ENCODE measurements at places on chromosomes 12 and 14.
A peak's percentile ranks its signal among the peaks of the same experiment; 100 is the strongest.

DNA sequence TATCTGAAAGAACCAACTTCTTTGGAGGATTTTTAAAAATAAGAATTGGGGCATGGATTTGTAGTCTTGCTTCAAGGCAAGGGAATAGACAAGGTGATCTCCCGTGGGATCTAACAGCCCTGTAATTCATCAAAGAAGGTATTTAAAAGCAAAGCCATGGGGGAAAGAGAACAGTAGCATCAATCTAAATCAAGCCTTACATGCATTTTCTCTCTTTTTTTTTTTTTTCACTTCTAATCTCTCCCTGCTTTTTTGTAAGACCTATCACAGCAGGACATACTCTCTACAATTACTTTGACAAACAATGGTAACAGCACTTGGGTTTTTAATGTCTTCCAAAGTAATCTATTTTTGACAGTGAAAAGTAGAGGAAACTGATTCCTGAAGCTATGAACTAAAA lies 367.9 kb downstream of the PAWR start:
- no peak for DNase-seq

- no peak for DNase-seq
Measured at GRCh38 chr14:61513986-61514830, 181.1 kb upstream of the HIF1A start.

GRCh38 chr12:4138051-4138450 lies 135.5 kb upstream of the CCND2 start:
- DNase-seq, result no peak

DNA sequence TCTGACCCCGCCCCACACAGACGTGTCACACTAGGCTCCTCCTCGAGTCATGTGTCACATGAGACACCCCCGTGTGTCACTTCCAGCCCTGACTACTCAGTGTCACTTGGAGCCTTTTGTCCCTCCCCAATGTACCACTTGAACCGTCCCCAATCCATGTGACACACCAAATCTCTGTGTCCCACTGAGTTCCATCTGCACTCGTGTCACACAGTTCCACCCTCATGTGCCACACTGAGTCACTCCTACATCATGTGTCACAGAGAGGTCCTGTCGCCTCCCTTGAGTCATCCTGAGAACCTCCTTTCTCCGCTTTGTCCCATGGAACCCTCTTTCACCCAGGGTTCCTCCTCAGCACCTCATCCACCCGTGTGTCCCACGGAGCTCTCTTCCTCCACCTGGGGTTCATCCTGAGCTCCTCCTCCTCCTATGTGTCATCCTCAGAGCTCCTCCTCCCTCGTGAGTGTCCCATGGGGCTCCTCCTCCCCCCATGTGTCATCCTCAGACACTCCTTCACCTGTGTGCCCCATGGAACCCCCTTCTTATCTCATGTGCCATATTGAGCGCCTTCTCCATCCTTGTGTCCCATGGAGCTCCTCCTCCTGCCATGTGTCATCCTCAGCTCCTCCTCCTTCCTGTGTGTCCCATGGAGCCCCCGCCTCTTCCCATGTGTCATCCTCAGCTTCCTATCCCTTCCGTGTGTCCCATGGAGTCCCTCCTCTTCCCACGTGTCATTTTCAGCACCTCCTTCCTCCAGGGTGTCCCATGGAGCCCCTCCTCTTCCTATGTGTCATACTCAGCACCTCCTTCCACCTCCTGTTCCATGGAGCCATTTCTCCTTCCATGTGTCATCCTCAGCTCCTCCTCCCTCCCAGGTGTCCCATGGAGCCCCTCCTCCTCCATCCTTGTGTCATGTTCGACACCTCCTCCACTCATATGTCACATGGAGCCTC lies 32.0 kb downstream of the RTL1 start:
- no peak for DNase-seq

- DNase-seq, result no peak
Measured at GRCh38 chr14:90504643-90505042, 107.8 kb downstream of the CALM1 start.

DNA sequence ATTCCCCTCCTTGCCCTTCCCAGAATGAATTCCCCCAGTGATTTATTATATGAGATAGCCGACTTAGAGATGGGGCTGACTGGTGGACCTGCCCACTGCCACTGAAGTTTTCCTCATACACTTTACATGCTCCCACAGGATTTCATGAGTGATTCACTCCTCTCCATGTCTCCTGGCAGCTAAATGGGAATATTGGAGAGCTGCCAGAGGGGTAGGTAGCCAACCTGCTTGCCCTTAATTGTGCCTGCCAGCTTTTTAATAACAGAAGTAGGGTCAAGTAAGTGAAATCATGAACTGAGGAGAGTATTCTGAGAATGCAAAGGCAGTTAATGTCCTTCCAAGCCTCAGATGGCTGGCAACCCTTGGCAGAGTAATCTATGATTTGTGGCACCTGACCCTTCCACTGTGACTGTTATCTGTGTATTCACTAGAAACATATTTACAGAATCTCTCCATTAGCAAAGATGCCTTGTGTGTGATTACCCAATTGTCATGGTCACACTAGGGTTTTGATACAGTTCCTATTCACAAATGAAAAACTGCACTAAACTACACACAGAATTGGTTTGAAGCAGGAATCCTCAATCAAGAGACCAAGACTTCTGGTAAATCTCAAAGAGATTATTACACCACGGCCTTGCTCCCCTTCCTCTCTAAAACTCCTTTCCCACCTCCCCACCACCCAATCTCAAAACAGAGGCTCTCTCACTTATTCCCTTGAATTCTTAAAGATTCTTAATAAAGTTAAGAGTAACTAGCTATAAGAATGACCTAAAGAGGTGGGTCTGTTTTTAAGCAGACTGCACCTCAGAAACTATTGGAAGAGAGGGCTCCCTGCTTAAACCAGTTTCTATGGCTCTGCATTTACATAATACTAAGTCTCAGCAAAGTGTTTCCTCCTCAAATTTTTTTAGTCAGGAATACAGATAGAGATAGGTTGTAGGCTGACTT lies 17.2 kb downstream of the NKX2-1 start:
- DNase-seq, result no peak

DNA sequence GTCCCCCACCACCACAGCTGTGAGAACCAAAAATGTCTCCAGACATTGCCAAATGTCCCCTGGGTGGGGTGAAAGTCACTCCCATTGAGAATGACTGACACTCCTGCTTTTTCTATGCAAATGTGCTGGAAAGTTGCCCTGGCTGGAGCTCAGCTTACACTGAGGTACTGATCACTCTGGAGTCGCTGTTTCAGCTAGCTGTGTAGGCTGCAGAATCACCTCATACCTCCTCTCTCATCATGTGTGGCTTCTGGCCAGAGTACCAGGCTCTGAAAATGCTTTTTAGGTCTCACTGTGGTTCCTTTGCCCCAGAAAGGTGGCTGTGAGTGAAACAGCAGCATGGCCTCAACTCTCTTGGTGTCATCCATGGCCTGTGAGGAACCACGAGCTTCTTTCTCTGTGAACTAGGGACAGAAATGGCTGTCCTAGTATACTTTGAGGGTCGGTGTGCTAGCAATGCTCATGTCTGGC lies 414.4 kb downstream of the DPF3 start:
- no peak for DNase-seq

DNA sequence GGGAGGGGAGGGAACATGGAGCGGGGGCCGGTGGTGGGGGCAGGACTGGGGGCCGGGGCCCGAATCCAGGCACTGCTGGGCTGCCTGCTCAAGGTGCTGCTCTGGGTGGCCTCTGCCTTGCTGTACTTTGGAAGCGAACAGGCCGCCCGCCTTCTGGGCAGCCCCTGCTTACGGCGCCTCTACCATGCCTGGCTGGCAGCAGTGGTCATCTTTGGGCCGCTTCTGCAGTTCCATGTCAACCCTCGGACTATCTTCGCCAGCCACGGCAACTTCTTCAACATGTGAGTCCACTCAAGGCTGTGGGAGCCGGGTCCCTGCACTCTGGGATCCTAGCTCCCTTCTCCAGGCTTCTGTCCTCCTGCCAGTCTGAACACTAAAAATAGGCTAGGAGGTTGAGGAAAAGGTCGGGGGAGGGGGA lies 1.1 kb downstream of the FITM1 start:
- no peak for DNase-seq

DNA sequence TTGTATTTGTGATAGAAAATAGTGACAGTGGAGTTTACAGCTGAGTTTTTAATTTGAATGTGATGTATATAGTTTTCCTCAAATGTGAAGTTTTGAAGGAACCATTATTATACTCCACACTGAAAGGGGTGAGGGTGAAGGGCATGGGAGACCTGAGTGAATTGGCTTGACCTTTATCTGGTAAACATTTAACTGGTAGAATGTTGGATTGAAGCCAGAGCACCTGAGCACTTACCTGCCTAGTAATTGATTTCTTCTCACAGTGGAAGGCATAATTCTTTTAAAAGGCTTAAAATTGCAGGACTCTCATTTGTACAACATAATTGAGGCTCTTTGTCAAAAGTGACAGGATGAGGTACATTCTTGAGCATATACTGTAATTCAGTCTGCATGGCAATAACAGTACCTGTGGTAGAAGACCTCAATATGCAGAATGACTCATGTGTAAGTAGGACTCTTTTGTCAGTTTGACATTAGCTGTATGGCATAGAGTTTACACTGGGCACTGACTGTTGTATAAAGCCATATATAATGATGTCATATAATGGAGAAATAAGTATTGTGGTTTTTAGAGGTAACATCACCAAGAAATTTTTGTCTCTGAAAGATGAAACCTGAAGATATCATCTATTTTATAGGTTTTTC lies 309.6 kb downstream of the TMTC2 start:
- no peak for DNase-seq

GRCh38 chr12:96890331-96890730 lies 16.7 kb upstream of the NEDD1 start:
- no peak for DNase-seq

DNA sequence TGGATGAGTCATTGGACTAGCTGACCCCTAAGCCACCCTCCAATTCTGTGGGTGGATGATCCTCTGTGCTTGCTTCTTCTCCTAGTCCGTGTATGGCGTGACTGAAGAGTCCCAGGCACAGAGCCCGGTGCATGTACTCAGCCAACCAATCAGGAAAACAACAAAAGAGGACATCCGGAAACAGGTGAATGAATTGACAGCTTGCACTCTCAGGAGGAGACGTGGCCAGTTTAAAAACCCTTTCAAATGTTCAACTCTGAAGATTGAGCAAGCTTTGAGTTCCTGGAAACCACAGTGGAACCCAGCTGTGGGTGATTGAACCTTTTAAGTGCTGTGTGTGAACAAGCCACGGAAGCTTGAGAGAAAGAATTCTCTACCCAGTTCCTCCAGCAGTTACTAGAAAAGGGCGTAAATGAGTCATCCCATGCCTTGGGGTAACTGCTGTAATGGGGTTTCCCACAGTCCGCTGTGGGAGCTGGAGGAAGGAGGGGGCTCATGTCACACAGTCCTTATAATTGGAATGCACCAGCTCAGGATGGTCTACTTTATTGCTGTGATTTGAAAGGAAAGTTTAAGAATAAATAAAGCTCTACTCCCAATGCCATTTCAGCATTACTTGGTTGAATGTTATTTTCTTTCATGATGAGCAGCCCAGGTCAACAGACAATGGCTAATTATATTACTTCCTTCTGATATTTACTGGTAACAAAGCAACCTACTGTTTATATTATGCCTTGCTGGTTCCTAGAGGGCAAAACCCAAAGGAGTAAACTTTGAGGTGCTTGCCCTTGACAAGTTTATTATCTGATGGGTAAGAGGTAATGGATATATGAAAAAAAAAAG lies 417.0 kb downstream of the DPF3 start:
- peak; percentile 36 for DNase-seq

DNA sequence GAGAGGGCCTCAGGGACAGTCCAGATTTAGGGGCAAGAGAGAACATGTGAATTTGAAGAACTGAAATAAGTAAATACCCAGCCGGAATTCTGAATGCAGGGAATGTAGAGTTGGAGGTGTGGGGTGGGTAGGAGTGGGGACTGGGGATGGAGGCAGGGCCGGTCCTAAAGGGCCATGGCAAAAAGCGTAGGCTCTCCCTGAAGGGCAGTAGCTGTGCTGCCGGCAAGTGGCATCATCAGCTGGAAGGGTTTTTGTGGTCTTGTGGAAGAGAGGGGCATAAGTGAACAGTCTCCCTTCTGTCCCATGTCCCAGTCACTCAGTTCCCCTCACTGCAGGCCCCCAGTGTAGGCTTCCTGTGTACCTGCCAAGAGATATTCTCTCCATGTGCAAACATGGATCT lies 104.6 kb downstream of the GCH1 start:
- no peak for DNase-seq

GRCh38 chr12:91163116-91163515 lies 19.5 kb downstream of the DCN start:
- DNase-seq, result no peak

GRCh38 chr12:132321321-132322118 lies 7.9 kb downstream of the GALNT9 start:
- no peak for DNase-seq

DNA sequence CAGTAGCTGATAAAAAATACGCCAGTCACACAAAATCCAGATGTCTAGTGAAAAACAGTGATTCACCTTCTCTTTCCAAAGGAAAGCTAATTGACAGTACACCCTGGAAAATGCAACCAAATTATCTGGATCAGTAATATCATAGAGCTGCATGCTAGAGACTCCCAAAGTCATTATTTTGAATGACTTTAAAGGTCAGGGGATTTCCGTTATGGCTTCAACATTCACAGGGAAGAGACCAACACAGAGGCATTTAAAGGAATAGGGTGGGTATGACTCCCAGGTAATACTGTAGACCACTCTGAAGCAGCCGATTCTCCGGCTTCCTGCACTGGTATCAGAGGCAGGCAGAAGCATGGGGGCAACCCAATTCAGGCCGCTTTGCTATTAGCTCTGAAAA lies 190.4 kb downstream of the STXBP6 start:
- no peak for DNase-seq

DNA sequence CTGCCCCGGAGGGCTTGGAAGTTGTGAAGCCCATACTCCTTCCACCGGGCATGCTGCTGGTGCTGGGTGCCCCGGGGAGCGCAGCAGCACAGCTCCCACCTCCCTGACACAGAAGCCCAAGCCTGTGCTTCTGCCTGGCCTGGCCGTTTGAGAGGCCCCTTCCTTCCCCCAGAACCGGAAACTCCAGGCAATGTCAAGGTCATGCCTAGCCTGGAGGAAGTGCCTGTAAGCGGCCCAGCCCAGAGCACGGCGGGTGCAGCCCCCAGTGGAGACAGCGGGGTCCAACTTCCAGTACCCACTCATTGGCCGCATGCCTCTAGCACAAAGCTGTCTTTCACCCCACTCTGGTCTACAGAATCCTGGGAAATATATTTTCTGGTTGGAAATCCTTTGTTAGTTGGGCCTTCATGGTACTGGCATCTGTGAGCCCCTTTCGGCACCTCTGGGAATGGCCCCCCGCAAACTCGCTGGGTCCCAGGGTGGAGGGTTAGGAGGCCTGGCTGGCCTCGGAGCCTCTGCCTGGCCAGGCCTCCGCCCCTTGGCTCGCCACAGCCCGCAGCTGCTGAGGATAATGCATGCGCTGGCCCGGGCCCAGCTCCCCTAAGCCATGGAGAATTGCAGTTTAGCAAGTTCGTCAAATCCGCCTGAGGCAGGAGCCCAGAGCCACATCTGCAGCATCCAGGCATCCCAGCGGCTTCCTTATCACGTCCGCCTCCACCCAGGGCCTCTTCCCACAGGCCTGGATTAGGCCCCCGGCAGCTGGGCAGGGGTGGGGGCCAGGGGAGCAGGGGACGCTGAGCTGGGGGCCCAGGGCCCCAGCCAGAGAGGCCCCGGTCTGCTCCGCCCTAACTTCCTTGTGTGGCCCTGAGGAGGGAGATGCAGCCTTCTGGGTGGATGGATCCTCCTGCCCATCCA lies 48.9 kb upstream of the DLK1 start:
- no peak for DNase-seq

- no peak for DNase-seq
Measured at GRCh38 chr12:7131502-7131866, 1.3 kb downstream of the CLSTN3 start.
